Sciatic nerve (tissue), 2 donors: ENCODE measurements at places on chromosomes 2 and 18.

GRCh38 chr2:87403893-87404175 is 344.1 kb upstream of the PLGLB2 start:
- no peak for DNase-seq

- DNase-seq: no peak
Observed at GRCh38 chr18:56109757-56110156, 521.8 kb upstream of the TCF4 start.

DNA sequence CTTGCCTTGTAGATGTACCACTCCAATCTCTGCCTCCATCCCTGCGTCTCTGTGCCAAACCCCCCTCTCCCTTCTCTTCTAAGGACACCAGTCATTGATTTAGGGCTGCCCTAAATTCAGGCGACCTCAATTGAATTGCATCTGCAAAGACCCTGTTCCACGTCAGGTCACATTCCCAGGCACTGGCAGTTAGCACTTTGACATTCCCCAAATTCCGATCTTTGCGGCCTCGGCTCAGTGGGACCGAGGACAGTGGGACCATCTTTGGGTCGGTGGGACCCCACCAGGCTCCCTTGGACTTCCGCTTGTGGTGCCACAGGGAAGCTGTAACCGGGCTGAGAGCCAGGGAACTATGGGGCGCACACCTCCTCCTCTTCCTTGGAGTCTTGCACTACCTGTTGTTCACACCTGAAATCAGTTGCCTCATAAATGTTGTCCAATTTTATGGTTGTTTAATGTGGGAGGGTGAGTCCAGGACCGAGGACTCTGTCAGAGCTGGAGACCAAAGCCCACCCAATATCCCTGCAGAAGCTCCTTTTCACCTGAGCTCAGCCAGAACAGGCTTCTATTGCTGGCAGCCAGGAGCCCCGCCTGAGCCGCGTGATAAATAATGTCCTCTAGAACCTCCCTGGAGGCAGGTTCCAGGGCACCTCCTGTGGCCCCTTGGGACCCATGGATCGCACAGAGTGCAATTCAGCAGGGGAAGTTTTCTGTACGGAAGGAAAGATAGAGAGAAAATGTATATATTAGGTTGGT is 271.6 kb downstream of the EIPR1 start:
- peak; percentile 22 for DNase-seq

GRCh38 chr2:127044165-127044718 is 62.7 kb downstream of the BIN1 start:
- DNase-seq: no peak

GRCh38 chr2:234983011-234983726 is 31.4 kb downstream of the SH3BP4 start:
- no peak for DNase-seq

- DNase-seq: no peak
Observed at GRCh38 chr2:181376442-181376841, 80.7 kb upstream of the ITGA4 start.

GRCh38 chr2:145344076-145344724 is 824.3 kb upstream of the ZEB2 start:
- DNase-seq: no peak

- no peak for DNase-seq
Observed at GRCh38 chr2:63755965-63756364, 85.7 kb upstream of the UGP2 start.

GRCh38 chr2:41410011-41410410 is 637.8 kb upstream of the PKDCC start:
- no peak for DNase-seq

- no peak for DNase-seq
Observed at GRCh38 chr2:1612391-1613077, 131.8 kb downstream of the PXDN start.

GRCh38 chr2:232139786-232140562 is 178.5 kb downstream of the DIS3L2 start:
- no peak for DNase-seq

DNA sequence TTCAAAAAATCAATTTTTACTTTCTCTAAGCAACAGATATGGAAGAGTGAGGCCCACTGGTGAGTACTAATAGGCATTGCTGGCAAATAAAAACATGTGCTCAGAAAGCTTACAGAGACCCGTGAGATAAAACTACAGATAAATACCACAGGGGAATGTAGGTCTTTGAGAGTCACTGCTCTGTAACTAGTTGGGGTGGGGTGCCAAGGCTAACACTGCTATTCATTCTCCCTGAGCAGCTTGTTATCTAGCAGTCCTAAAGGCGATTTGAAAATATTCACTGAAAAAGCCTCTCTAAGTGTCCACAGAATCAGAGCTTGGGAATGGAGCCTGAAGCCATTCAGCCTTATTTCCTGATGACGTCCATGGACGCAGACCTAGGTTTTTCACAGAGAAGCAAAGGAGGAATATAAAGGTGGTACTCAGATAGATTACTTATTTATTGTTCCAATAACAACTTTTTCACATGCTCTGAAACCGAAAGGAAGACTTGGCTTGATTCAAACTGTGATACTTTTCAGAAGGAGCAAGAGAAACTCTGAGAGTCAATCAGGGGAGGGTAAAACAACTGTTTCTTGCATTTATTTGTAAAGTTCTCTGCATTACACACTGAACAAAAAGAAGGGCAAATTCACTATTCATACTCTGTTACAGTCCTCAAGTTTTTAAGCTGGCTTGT is 188.4 kb downstream of the PPP1R1C start:
- DNase-seq: no peak

- peak; percentile 86 for DNase-seq
Observed at GRCh38 chr2:85741833-85742455, 11.8 kb upstream of the ATOH8 start.

GRCh38 chr2:233411162-233411561 is 56.9 kb downstream of the DGKD start:
- no peak for DNase-seq

DNA sequence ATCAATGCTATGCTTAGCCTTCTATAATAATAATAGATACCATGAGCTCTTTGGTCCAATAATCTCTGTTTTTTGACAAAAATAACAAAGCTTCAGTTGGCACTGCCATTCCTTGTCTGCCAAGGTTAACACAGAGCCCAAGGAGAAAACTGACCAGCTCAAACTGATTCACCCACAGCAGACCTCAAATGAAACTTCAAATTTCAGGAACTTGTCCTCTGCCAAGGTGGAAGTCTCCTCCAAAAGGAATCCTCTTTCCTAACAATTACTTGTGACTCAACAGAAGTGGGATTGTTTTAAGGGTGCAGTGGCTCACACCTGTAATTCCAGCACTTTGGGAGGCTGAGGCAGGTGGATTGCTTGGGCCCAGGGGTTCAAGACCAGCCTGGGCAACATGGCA is 12.1 kb downstream of the AAK1 start:
- no peak for DNase-seq

GRCh38 chr2:238097988-238098871 is 1.9 kb upstream of the ESPNL start:
- peak; percentile 76 for DNase-seq

DNA sequence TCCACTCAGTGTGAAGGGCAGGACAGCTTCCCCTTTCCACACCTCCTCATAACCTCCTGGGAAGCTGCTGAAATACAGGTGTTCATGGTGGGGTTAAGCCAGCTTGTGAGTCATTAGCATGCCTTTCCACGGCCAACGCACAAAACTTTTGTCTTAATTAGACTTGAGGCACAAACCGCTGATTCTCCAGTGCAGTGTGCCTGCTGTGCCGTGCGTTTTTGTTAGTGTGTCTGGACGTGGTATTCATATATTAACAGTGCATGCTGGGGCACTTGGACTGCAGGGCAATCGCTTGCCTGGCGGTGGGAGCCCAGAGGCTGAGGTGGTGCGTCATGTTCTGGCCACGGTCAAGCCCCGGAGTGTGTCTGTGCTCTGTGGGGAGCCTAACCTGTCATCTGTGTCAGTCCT is 156.2 kb downstream of the SH3RF3 start:
- no peak for DNase-seq

GRCh38 chr18:40852406-40852805 is 1102.6 kb upstream of the PIK3C3 start:
- no peak for DNase-seq

GRCh38 chr2:216392018-216392562 is 19.8 kb upstream of the MARCHF4 start:
- DNase-seq: no peak

DNA sequence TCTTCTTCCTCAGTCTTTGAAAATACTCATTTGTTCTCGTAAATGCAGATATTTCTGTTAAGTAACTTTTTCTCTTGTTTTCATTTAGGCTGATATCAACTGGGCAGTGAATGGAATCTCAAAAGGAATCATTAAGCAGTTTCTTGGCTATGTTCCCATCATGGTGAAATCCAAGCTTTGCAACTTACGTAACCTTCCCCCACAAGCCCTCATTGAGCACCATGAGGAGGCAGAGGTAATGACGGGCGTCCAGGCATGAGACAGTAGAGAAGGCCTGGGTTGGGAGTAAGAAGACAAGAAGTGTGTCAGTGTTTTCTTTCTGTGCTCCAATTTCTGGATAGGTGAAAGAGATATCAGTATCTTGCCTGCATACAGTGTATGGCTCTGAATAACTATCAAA is 5.1 kb downstream of the POLR1B start:
- DNase-seq: no peak

- no peak for DNase-seq
Observed at GRCh38 chr2:54895730-54896129, 154.5 kb downstream of the RTN4 start.

GRCh38 chr18:23683671-23684070 is 5.6 kb upstream of the LAMA3 start:
- DNase-seq: no peak

GRCh38 chr2:70017962-70018361 is 56.5 kb upstream of the ASPRV1 start:
- no peak for DNase-seq

- DNase-seq: no peak
Observed at GRCh38 chr2:46161911-46162310, 135.3 kb upstream of the EPAS1 start.

DNA sequence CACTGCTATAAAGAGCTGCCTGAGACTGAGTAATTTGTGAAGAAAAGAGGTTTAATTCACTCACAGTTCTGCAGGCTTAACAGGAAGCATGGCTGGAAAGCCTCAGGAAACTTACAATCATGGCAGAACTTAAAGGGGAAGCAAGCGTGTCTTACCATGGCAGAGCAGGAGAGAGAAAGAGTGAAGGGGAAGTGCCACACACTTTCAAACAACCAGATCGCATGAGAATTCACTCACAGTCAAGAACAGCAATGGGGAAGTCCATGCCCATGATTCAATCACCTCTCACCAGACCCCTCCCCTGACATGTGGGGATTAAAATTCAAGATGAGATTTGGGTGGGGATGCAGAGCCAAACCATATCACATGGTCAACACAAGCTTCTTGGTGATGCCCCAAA is 34.7 kb upstream of the CDK5R2 start:
- no peak for DNase-seq

DNA sequence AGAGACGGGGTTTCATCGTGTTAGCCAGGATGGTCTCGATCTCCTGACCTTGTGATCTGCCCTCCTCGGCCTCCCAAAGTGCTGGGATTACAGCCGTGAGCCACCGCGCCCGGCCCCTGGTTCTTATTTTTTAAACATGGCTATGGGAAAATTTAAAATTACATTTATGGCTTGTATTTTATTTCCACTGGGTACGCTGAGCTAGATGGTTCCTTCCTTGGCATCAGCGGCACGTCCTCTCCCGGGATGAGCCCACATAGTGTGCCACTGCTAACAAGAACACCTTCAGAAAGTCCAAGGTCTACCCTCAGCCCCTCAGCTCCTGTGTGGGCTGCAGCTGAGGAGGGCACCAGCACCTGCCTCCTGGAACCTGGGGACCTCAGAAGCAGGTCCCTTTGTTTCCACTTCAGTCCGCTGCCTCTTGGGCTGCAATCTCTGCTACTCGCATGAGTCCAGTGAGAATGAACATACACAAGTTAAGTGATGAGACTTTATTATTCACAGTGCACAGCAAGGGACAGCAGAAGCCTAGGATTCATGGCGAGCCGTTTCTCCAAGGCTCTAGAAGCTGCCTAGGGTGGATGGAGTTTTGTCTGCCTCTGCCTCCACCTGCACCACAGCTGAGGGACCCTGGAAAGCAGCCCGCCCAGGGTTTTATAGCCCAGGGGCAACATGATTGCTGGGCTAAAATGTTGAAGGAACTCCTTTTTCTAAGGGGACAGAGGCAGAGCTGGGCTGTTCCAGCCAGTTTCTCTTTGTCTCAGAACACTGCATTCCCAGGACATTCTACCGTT is 107.5 kb upstream of the TEX51 start:
- DNase-seq: peak; percentile 27

DNA sequence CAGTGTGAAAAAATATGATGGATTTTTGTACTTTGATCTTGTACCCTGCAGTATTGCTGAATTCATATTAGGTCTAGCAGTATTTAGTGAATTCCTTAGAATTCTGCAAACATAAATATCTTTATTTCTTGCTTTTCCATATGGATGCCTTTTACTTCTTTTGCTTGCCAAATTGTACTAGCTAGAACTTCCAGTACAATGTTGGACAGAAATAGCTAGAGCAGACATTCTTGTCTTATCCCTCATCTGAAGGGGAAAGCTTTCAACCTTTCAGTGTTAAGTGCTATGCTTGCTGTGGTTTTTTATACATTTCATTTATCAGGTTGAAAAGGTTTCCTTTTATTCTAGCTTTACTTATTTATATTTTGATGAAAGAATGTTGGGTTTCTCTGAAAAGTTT is 1321.9 kb upstream of the CHAC2 start:
- DNase-seq: no peak

GRCh38 chr2:63587814-63588384 is 378 bp downstream of the WDPCP start:
- no peak for DNase-seq

GRCh38 chr18:9943311-9943710 is 29.5 kb downstream of the VAPA start:
- DNase-seq: no peak

DNA sequence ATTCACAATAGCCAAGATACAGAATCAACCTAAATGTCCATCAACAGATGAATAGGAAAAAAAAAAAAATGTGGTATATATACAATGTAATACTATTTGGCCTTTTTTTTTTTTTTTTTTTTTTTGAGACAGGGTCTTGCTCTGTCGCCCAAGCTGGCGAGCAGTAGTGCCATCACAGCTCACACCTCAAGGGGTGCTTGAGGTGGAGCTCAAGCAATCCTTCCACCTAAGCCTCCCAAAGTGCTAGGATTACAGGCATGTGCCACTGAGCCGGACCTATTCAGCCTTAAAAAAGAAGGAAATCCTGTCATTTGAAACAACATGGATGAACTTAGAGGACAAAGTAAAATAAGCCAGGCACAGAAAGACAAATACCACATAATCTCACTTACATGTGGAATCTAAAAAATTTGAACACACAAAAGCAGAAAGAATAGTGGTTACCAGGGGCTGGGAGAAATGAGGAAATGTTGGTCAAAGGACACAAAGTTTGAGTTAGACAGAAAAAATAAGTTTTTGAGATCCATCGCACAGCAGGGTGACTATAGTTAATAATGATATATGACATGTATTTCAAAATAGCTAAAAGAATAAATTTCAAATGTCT is 26.0 kb downstream of the TLK1 start:
- DNase-seq: no peak

DNA sequence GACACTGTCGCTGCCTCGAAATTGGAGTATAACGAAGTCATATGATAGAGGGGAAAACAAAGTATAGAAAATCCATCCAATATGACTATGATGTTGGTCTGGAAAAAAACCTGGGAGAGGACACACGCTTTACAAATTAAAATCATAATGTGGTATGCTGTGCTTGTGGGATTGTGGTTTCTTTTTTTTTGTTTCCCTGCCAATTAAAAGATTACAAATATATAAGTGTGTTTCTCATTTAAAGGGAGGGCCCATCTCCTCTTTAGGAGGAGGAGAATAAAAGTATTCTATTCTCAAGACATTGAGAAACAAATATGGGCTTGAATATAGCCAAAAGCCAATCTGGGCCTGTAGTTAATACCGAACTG is 86.6 kb downstream of the EPHA4 start:
- no peak for DNase-seq

- DNase-seq: no peak
Observed at GRCh38 chr2:140349695-140350094, 1569.5 kb upstream of the NXPH2 start.
